ENCODE measurements at places on chromosomes 2 and 18.

GRCh38 chr2:210626849-210627248, 70.5 kb downstream of the CPS1 start:
- DNase-seq: no peak

DNA sequence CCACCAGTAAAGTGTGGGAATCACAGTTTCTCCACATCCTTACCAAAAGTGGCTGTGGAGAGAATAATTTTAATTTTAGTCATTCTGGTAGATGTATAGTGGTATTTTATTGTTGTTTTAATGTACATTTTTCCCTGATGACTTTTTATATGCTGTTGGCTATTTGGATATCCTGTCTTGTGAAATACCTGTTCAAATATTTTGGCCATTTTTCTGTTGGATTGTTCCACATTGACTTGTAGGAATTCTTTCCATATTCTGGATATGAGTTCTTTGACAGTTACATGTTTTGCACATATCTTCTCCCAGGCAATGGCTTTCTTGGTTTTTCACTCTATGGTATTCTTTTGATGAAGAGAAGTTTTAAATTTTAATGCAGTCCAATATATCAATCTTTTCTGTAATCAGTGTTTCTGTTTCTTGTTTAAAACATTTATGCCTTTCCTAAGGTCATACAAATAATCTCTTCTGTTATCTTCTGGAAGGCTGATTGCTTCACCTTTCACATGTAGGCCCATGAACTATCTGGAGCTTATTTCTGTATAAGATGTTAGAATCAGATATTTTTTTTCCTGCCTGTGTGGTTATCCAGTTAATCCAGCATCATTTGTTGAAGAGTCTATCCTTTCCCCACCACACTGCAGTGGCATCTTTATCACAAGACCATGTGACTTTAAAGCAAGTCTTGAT, 19.0 kb downstream of the AFTPH start:
- DNase-seq: no peak

- no peak for DNase-seq
These were observed 50.6 kb downstream of the LYPD6B start for GRCh38 chr2:149089068-149089467.

DNA sequence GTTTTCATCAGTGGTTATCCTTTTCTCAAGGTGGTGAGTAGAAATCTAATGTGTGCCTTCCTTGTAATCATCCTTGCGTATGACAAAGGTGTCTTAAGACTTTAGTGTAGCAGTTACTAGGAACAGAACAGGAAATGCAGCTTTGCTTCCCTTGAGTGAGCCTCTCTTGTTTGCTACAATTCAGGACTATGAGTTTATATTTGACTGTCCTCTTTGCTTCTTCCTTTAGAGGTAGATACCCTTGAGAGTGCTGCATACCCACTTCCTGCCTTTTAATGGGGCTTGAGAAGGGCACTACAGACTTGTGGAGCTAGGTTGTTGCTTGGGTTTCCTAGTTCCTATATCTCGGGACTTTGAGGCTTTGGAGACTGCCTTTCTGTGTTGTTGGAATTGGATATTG, 3.8 kb downstream of the KCNJ13 start:
- DNase-seq: no peak

DNA sequence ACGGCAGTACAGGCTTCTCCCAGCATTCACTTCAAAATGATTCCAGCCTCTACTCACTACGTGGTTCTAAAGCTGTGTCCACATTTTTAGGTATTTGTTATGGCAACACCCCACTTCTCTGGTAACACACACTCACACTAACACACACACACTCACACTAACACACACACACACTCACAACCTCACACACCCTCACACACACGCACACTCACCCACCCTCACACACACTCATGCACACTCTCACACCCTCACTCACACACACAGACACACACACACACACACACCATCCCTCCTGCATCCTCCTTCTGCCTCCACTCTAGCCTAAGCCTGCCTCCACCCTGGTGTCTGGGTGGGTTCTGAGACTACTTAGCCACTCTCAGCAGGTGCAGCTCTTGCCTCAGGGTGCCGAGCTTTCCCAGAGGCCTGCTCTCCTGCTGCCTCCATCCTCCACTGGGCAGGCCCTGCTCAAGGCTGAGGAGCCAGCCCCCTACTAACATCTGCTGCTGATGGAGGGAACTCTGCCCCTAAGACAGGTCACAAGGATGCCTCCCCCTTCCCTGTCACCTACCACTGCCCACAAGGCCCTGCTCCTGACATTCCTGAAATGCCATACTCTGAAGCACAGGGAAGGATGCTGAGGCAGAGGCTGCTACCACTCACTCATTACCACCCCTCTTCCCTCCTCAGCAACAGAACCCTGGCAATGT, 63.9 kb downstream of the NCAPH start:
- DNase-seq: no peak

- no peak for DNase-seq
These were observed 63.3 kb downstream of the KCTD18 start for GRCh38 chr2:200446612-200447011.

- DNase-seq: peak; percentile 33
These were observed 117.4 kb upstream of the COPS8 start for GRCh38 chr2:236968101-236968879.

DNA sequence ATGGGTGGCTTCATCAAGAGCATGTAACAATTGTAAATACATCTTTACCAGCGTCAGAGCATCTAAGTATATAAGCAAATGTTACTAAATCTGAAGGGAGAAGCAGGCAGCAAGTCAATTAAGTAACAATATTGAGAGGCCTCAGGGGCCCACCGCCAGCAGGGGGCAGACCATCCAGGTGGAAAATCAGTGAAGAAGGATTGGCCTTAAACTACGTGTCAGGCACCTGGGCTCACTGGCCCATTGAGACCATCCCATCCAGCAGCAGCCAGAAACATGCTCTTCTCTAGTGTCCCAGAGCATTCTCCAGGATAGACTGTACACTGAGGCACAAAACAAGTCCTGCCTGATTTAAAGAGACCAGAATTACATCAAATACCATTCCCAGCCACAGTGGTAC, 96.2 kb upstream of the SNTG2 start:
- DNase-seq: no peak

DNA sequence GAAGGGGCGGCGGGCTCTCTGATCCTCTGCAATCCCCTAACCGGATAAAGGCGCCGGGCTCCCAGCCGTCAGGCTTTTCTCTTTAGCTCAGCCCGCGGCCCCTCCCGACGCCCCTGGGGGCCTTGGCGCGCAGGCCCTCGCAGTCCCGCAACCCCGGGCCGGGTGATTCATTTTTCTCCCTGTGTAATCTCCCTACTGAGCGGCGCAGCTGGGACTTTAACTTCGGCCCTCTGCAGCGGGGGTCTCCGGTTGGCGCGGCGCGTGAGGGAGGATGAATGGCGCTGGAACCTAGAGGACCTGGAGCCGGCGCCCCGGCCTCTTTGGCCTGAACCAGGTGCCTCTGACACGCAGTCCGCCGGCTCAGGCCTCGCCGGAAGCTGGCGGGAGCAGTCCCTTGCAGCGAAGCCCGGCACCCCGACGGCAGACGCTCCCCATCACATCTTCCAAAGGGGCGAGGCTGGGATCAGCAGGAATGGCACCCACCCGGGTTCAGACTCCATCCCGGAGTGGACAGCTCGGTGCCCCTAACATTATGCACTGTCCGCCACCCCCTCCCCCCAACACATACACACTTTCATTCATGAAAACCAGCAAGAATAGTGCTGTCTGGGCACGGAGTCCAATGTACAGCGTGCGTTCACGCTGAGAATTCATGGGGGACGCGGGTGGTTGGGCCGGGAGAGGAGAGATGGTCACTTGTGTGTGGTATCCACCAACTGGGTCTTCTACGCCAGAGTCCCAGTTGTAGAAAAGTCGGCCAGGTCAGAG, 1.2 kb downstream of the CNGA3 start:
- DNase-seq: no peak

DNA sequence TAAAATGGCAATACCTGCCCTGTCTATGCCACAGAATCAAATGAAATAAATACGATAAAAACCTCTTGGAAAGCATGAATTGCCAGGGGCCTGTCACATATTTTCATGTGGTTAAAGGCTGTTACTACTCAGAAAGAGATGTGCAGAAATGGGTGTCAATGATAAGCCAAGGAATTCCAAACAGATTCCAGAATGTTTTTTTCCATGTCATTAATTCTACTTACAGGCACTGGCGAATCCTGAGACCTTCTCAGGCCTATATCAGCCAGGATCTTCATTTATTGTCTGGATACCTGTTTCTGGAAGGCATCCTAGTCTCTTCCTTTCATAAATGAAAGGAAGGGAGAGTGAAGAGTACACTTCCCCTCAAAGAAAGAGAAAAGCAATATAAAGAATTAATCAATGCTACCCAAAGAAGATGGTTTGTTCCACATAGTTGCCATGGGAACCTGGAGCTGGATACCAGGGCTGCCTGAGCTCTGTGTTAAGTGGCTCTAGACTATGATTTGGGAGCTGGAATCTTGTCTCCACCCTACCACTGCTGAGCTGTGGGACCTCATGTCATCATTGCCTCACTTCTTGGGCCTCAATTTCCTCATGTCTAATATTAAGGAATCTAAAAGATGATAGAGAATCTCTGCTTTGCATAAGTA, 335.1 kb upstream of the SKOR2 start:
- no peak for DNase-seq

DNA sequence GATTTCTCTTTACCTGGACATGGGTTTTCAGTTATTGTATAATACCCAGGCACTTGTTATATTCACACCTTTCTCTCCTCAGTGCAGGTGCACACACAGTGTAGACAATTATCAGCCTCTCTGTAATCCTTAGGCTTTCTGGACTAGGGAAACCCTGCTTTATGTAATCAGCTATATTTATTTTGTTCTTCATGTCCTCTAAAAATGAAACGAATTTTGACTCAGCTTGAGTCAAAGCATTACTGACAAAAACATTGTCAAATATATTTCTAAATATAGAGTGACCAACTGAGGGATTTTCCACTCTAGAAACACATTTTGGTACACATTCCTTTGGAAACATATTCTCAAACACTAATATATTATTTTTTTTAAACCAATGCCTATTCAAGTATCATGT, 144.8 kb upstream of the GULP1 start:
- DNase-seq: no peak

DNA sequence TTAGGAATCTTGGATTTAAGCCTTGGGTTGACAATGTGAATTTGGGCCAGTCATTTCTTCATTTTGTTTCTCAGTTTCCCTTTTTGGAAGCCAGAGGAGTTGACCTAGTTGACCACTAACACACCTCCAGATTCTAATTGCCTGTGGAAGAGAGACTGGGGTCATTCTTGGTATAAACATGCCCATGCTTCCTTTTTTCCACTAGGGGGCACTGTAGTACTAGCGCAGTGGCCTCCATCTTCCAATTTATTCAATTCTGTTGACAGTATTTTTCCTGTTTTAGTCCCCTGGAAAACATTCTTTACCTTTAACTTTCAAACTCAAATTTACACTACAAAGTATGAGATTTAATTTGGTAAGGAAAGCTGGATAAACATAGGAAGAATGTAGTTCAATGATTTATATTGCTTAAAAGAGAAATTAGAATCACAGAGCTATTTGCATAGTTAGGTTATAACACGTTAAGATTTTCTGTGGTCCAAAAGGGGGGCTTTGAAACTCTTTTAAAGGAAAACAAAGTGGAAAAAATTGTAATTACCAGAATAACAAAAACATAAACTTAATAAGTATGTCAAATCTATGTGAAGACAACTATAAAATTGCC, 57.5 kb upstream of the AGPS start:
- no peak for DNase-seq

- no peak for DNase-seq
These were observed 206.1 kb downstream of the HAUS1 start for GRCh38 chr18:46310258-46310657.

DNA sequence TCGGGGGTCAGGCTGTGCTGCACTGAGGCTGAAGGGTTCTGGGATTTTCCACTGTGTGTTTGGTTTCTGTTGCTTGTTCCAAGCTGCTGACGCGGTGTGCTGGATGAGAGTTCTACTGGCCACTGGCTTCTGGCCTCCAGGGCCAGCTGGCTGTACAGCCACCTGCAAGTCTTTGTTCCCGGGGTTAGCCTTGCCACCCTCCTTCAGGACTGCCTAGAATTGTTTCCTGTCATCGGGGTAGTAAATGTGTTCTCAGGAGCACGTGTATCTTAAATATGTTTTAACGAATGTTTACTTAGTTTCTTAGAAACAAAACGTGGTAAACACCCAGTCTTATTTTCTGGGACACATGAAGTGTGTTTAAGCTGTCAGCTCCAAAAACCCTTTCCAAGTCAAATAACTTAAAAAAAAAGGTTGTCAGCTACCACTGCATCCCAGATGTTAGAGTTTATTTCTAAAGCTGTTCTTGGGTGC, 231.2 kb downstream of the AGAP1 start:
- no peak for DNase-seq

DNA sequence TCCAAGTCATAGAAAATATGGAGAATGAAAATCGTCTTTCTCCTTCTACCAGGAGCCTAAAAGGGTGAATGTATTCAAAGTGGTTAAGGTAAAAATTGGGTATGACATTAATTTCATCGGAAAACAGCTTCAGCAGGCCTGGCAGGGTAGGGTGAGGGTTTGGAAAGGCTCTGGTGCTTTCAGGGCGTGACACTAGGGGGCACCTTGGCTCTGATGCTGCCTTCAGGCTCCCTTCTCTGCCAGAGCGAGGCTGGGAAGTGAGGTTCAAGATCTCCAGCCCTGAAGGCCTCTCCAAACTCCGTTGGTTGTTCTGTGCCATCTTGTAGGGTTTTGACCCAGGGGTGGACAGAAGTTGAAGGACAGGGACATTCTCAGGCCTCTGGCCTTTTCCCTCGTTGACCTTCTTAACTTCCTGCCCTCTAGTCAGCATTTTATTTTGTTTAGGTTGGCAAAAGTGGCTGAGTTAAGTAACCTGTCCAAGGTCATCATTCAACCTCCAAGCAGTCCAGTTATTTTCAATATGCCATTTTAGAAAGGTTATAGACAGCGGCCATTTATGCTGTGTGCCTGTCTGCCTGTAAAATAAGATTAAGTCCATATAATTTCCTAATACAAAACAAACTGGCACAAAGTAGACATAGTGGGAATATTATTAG, 40.3 kb downstream of the EML6 start:
- no peak for DNase-seq

GRCh38 chr2:170143045-170143717, 34.8 kb upstream of the MYO3B start:
- no peak for DNase-seq

- DNase-seq: no peak
These were observed 24.7 kb downstream of the AGAP1 start for GRCh38 chr2:235518322-235519090.

DNA sequence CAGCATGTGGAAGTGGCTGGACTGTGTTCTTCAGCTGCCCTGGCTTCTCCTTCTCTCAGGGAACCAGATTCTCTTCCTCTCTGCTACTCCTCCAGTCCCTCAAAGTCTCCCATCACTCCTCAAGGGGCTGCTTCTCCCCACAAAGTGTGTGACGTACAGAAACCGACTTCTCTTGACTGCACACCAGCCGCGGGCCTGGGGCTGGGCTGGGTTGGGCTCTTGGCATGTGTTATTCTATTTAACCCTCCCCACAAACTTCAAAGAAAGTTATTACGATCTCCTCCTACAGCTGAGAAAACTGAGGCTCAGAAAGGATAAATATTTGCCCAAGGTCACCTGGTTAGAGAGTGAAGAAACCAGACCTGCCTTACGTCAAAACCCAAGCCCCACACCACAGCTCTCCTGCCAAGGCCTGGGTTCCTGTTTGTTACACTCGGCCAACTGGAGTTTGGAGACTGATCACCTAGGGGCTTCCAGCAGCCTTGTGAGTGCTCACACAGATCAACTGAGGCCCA, 269.0 kb downstream of the TFCP2L1 start:
- no peak for DNase-seq

- DNase-seq: no peak
These were observed 30.8 kb upstream of the HPCAL1 start for GRCh38 chr2:10271946-10272345.
